A549 (cell line): ENCODE measurements at places on chromosomes 6 and 20. TPM values are rescaled to one million over a fixed set of nuclear protein-coding genes. Genes with fewer than 3 reads are reported as not detected.

BCAS1 gene
- 1.2 to 1.4 TPM (median 1.3 TPM) in 3 replicates for polyA plus RNA-seq

TUBB gene
- 1,022 to 1,121 TPM (median 1,044 TPM) in 3 replicates for polyA plus RNA-seq

THBS2 gene
- polyA plus RNA-seq = 0.01 TPM in 1 of 3 replicates, not detected in the others

ZC2HC1B gene
- not detected in 3 replicates for polyA plus RNA-seq

TPBG gene
- 25.3 to 33.2 TPM (median 32.2 TPM) in 3 replicates for polyA plus RNA-seq

PLCB4 gene
- polyA plus RNA-seq = 17.1 to 21.4 TPM (median 21.2 TPM) in 3 replicates

C6orf47 gene
- 10.7 to 13.6 TPM (median 11.9 TPM) in 3 replicates for polyA plus RNA-seq

SAMHD1 gene
- polyA plus RNA-seq = 11.1 to 13.0 TPM (median 11.7 TPM) in 3 replicates

CABLES2 gene
- 5.6 to 7.7 TPM (median 6.6 TPM) in 3 replicates for polyA plus RNA-seq

PBOV1 gene
- polyA plus RNA-seq = not detected in 3 replicates

CEP57L1 gene
- 8.0 to 8.9 TPM (median 8.9 TPM) in 3 replicates for polyA plus RNA-seq

OLIG3 gene
- not detected in 3 replicates for polyA plus RNA-seq

NT5E gene
- 16.8 to 20.8 TPM (median 18.9 TPM) in 3 replicates for polyA plus RNA-seq

OPN5 gene
- polyA plus RNA-seq = not detected in 3 replicates

MAFB gene
- not detected in 3 replicates for polyA plus RNA-seq

CRIP3 gene
- polyA plus RNA-seq = 2.1 to 2.8 TPM (median 2.4 TPM) in 3 replicates

KCNB1 gene
- polyA plus RNA-seq = 0.11 to 0.24 TPM (median 0.12 TPM) in 3 replicates

SIRPB1 gene
- polyA plus RNA-seq = 0.35 to 0.56 TPM (median 0.45 TPM) in 3 replicates

NKX2-2 gene
- not detected in 3 replicates for polyA plus RNA-seq

ADGRF4 gene
- 4.4 to 6.4 TPM (median 5.8 TPM) in 3 replicates for polyA plus RNA-seq

BNIP5 gene
- polyA plus RNA-seq = not detected in 3 replicates

SSTR4 gene
- polyA plus RNA-seq = 0.08 TPM in 2 of 3 replicates, not detected in the other

C20orf202 gene
- polyA plus RNA-seq = 0.09 TPM in 1 of 3 replicates, not detected in the others

NOL4L gene
- polyA plus RNA-seq = 11.8 to 13.8 TPM (median 11.8 TPM) in 3 replicates

ZSWIM1 gene
- 5.8 to 6.6 TPM (median 6.1 TPM) in 3 replicates for polyA plus RNA-seq

LY6G6F gene
- not detected in 3 replicates for polyA plus RNA-seq

TSHZ2 gene
- polyA plus RNA-seq = not detected in 3 replicates

PRSS35 gene
- 0.51 to 2.0 TPM (median 1.9 TPM) in 3 replicates for polyA plus RNA-seq

SYTL3 gene
- polyA plus RNA-seq = 0.89 to 1.0 TPM (median 0.92 TPM) in 3 replicates

ZSCAN9 gene
- 7.2 to 8.1 TPM (median 7.7 TPM) in 3 replicates for polyA plus RNA-seq

KHDC1 gene
- polyA plus RNA-seq = 4.5 to 4.7 TPM (median 4.5 TPM) in 3 replicates

CYP39A1 gene
- 0.07 to 0.26 TPM (median 0.22 TPM) in 3 replicates for polyA plus RNA-seq

RFX6 gene
- not detected in 3 replicates for polyA plus RNA-seq

CALHM5 gene
- 0.08 to 0.12 TPM (median 0.09 TPM) in 3 replicates for polyA plus RNA-seq

BPIFB3 gene
- not detected in 3 replicates for polyA plus RNA-seq

FAM135A gene
- 10.0 to 11.3 TPM (median 10.8 TPM) in 3 replicates for polyA plus RNA-seq

SLC44A4 gene
- polyA plus RNA-seq = not detected in 3 replicates

SIRPD gene
- not detected in 3 replicates for polyA plus RNA-seq

PRPF6 gene
- polyA plus RNA-seq = 47.2 to 48.9 TPM (median 48.7 TPM) in 3 replicates

HRH3 gene
- not detected in 3 replicates for polyA plus RNA-seq
